Activated naive CD4-positive, alpha-beta T cell treated with anti-CD3 and anti-CD28 coated beads, Interleukin-2, amount 50 U/mL, for 16 hours (primary cell): ENCODE measurements at places on chromosomes 2 and 18.

GRCh38 chr18:58362027-58362575 lies 266.8 kb downstream of the ALPK2 start:
- no peak for DNase-seq

DNA sequence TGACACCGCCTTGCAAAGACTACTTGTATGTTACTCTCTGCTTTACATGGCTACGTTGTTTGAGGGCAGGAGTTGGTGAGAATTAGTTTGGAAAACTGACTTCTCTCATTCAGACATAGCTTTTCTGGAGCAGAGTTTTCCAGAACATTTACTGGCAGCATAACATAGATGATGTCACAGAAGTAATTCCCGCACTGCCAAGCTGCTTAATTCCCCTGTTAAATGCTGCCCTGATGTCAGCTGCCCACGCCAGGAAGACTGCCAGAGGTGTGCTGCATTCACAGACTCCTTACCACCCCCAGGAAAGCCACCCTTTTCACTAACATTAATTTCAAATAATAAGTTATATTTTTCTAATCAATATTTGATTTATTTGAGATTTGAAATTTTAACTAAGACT lies 24.7 kb upstream of the PTPN2 start:
- DNase-seq: no peak

DNA sequence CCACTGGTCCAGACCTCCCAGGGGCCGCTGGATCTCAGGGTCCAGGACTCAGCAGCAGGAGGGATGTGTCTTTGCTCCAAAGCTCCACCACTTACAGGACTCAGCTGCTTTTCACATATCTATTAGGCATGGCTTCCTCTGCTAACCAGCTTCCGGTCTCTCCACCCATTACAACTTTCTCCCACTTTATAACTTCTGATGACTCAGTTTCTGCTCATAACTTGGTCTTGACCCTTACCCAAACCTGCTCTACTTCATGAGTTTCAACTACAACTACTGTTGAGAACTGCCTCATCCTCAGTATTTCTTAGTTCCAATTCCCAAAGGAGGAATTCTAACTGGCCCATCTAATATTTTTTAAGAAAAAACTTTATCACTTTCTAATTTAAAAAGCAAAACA lies 17.2 kb downstream of the SULT1C2 start:
- no peak for DNase-seq

- DNase-seq: no peak
These were observed 60.4 kb upstream of the SOS1 start for GRCh38 chr2:39181297-39181696.

DNA sequence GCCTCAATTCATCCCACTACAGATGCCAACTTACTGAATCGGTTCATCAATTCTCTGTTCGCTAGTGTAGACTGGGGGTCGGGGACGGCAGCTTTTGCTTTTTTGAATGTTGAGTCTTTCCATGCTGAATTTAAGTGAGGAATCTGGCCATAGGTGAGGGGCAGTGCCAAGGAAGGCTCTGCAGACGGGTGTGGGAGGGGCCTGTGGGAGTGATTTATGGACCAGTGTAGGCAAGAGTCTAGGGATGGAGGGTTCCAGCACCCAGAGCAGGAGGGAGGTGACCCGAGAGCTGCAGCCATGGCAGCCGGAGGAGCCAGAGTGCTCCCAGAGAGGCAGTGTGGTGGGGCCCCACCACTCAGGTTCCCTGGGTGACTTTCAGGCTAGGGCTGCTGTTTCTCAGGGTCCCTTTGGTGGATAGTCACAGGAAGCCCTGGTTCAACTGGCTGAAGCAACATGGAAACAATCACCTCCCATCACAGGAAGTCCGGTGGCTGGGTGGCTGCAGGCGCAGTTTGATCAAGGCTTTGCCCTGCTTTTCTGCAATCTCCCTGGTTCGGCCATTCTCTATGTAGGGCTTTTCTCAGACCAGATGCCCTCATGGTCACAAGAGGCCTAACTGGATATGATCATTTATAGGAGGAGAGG lies 16.9 kb upstream of the TEX44 start:
- no peak for DNase-seq

GRCh38 chr2:42185220-42185921 lies 16.2 kb downstream of the EML4 start:
- no peak for DNase-seq

DNA sequence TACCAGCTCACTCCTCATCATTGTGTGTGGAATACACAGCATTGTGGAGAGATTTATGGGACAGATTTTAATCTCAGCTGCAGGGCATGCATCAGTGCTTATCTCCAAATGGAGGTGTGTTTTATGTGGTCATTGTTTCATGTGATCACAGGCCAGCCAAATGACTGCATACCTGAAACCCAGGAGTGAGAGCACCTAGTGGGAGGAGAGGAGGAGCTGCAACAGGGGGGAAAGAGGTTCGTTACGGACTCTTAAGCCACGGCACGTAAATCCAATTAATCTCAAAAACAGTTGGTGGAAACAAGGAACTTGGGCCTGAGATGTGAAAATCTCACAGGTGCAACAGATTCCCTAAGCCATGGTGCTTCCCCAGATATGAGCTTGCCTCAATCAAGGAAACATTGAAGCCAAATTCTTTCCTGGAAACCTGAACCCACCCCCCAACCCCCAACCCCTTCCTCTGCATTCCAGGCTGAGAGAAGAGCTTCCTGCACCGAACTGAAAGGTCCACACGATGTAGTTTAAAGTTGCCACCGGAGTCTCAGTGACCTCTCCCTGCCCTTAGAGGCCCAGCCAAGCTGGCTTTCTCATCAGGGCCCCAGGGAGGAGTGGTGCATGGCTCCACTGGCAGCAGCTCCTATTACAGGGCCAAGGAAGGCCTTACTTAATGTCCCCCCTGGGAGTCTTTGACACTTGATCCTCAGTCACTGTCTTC lies 167.4 kb downstream of the C1D start:
- DNase-seq: no peak

GRCh38 chr2:23761638-23762037 lies 165.3 kb downstream of the ATAD2B start:
- no peak for DNase-seq

DNA sequence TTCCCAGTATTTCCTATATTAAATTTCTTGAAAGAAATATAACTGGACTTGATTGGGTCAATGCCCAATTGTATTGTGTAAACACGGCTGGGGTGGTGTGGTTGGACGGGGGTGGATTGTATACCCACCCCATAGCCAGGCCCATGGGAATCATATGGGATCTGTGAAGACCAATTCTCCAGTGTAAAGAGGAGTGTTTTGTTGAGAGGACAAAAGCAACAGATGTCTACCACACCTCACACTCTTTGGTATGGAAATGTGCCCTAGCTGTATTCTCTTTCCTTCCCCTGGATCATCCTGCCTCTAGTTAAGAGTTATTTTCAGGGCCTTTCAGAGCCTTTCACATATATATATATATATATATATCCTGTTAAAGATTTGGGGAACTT lies 57.5 kb upstream of the TGIF1 start:
- no peak for DNase-seq

- no peak for DNase-seq
These were observed 78.4 kb upstream of the ZSWIM2 start for GRCh38 chr2:186927185-186927866.
